Iris pigment epithelial cell (primary cell): ENCODE measurements at places on chromosomes 7 and 10.
A peak's percentile ranks its signal among the peaks of the same experiment; 100 is the strongest.

- DNase-seq = no peak
These were observed 175.5 kb downstream of the SUGCT start for GRCh38 chr7:40310258-40310657.

GRCh38 chr7:100600730-100601038, 1.5 kb upstream of the PCOLCE start:
- no peak for DNase-seq

- no peak for DNase-seq
These were observed 14.6 kb downstream of the PHTF2 start for GRCh38 chr7:77813180-77813579.

- DNase-seq = no peak
These were observed 765.9 kb downstream of the LRMDA start for GRCh38 chr10:76197293-76197692.

- peak; percentile 81 for DNase-seq
These were observed 91.9 kb upstream of the MBL2 start for GRCh38 chr10:52864201-52865106.

DNA sequence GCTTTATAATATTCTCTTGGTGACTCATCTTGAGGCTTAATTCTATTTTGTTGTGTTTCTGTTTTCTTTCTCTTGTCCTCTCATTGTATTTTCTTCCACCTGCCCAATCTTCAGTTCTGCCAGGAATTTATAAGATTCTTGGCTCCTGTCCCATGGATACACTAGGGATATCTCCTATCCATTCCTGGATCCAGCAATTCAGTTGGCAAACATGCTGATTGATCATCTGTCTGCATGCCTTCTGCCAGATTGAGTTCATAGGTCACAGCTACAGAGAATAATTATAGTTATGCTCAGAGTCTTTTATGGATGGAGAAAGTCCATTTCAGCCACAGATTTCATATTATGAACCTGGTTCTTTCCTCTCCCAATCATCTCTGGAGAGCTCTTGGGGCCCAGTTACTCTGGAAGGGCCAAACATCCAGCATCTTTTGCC, 140.4 kb upstream of the MAGI2 start:
- no peak for DNase-seq

GRCh38 chr10:31187607-31188210, 131.3 kb upstream of the ZEB1 start:
- DNase-seq = no peak

DNA sequence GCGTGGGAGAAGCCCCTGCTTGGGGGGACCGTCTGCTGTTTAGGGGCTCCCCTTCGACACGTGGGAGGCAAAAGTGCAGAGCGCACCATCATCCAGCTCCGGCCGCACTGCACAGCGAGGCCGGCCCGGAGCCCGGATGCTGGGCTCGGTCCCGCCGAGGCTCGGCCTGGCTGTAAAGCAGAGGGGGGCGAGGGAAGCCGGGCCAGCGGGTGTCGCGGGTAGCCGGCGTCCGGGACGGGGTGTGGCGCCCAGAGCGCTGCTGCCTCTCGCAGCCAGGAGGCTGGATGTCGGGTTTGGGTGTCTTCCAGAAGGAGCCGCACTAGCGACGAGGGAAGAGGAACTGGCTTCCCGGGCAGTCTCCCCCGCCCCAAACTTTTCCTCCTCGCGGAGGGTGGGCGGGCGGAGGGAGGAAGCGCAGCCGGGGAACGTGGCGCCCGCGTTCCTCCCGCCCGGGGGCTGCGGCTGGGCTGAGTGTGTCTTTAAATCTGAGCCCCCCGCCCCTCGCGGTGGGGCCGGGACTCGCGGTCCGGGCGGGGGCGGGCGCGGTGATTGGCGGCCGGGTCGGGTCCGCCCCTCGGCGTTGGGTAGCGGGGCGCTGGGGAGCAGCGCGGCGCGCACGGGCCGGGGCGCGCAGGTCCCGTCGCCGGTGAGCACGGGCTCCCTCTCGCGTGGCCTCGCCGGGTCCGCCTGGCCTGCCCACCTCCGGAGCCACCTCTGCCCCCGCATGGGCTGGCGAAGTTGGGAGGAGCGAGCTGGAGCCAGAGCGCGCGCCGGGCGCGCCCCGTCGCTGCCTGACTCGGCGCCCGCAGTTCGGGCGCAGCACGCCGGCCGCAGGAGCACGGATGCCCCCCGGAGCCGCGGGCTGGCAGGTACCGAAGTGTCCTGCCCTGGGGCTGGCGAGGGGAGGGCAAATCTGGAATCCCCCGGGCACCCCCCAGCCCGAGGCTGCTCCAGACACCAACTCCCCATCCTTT, at the start of gene PALD1:
PALD1 (plus strand) TSS at position 577 of the 974 bp plus-strand sequence. CDS start 47,185 bp downstream, outside the sequence.
- peak; percentile 19 for DNase-seq

DNA sequence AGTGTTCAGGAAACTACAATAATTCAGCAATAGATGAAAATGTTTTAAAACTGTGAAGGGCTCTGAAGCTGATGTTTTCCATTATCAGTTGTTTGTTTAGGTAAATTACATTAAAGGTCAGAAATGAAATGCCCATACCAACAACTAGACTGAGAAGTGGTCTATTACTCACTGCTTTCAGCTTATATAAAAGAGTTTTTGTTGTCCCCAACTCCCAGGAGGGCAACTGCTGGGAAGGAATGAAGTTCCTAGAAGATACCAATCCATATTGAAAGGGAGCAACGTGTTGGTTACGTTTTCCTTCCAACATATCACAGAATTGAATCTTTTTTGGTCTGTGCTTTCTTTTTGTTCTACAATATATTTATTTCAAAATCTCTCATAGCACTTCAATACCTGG, 330.6 kb upstream of the LRRN3 start:
- DNase-seq = no peak

DNA sequence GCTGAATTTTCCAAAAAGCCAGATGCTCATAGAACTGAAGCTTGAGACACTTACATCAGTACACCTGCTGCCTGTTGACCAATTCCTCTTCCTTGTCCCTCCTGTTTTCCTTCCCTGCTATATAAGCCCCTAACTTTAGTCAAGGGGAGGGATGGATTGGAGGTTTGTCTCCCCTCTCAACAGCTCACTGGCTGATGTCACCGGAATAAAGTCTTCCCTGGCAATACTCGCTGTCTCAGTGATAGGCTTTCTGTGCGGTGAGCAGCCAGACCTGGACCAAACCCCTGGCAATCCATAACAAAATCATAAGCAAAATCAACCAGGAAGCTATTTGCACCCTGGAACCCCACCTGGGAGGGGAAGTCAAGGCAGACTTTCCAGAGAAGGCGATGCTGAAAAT, 929 bp upstream of the IRF5 start:
- no peak for DNase-seq

DNA sequence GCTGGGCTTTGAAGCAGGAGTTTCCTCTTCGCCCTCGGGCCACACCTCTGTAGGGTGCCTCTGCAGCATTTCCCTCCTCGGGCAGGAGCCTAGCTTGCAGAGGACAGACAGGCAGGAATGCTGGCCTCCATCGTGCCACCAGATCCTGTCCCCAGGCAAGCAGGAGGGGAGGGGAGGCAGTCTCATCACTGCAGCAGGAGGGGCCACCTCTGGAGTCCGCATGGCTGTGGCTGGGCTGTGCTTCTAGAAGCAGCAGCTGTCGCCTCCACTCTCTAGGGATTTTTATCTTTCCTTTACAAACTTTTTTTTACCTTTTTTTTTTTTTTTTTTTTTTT, 181.4 kb downstream of the CUX1 start:
- no peak for DNase-seq

DNA sequence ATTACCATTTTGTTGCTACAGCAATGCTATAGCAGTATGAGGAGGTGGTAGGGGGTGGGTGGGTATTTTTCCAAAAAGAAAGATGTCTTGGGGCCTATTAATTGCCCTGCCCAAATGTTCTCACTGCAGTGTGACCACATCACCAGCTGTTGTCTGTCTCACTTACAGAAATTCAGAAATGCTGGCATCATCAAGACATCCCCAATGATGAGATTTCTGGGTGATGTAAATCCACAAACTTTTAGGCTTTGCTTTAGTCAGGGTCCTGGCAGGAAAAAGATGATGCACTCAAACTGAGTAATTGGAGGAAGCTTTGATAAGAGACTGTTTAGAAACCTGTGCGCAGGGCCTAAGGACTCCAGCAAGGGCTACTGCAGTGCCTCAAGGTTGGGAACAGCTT, 56.2 kb upstream of the OPN4 start:
- DNase-seq = no peak

DNA sequence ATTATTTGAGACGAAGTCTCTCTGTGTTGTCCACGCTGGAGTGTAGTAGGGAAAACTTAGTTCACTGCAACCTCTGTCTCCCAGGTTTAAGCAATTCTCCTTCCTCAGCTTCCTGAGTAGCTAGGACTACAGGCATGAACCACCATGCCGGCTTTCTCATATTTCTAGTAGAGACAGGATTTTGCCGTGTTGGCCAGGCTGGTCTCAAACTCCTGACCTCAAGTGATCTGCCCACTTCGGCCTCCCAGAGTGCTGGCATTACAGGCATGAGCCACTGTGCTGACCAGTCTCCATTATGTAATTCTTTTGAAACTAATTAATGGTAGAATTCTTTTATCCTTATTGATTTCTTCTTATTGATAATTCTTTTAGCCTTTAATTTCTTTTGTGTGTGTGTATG, 32.5 kb downstream of the PCLO start:
- no peak for DNase-seq

DNA sequence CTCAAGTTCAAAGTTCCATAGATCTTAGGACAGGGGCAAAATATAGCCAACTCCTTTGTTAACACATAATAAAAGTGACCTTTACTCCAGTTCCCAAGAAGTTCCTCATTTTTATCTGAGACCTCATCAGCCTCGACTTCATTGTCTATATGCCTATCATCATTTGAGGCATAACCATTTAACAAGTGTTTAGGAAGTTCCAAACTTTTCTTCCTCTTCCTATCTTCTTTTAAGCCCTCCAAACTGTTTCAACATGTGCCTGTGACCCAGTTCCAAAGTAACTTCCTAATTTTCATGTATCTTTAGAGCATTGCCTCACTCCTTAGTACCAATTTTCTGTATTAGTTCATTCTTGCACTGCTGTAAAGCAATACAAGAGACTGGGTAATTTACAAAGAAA, 569.1 kb downstream of the ANKRD7 start:
- no peak for DNase-seq

GRCh38 chr7:30932562-30932961, 20.9 kb downstream of the AQP1 start:
- no peak for DNase-seq

GRCh38 chr10:27642023-27642589, 103.5 kb downstream of the MKX start:
- DNase-seq = no peak

DNA sequence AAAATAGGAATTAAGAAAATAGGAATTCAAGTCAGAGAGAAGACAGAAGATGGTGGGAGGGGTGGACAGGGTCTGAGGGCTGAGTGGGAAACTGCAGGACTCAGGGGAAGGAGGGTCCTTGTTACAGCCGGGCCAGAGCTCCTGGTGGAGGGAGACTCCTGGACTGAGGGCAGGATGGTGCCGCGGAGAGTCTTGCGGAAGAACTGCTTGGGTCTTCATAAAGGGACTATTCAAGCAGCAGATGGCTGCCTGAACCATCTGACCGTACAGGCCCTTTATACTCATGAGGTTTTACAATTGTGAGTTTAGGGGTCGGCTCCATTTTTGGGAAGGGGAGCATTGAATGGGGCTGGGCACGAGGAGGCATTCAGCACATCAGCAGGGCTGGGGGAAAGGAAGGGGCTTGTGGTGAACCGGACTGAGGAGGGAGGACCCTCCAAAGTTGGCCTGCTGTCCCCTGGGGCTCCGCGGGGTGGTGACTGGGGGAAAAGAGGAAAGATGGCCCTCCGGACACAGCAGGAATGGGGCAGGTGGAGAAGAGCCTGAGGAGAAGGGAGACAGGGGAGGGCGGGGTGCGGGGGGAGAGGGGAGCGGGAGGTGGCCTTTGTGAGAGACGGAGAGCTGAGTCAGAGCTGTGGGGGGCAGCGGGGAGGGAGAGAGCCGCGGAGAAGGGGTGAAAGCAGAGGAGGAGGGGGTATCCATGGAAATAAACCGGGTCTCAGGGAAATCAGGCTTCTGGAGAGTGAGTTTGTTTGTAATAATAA, 1.5 kb downstream of the FAM131B start:
- no peak for DNase-seq

GRCh38 chr10:89029181-89029580, 38.6 kb downstream of the FAS start:
- no peak for DNase-seq

GRCh38 chr7:92723205-92723604, 113.2 kb downstream of the CDK6 start:
- peak; percentile 59 for DNase-seq

- no peak for DNase-seq
These were observed 44.6 kb downstream of the SLIT1 start for GRCh38 chr10:97140902-97141745.

DNA sequence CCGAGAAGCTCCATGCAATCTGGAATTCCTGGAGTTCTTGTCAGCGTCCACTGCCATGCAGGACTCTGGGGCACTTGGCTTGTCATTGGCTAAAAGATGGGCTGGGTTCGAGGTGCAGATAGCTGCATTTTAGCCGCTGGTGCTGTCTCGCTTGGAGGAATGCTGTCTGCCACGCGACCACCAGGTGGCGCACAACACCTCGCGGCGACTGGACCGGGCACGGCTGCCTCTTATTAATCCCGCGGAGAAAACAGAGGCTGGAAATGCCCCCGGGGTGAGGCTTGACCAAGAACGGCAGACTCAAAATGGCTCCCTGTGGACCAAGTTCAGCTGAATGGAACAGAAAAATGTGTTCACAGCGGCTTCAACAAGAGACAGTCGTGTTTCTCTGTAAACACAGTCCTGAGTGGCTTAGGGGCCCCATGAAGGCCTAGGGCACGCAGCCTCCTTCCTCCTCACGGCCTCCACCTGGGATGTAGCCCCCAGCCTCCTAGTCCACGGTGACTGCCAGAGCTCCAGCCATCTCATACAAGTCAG, 46.2 kb downstream of the AOC1 start:
- peak; percentile 50 for DNase-seq

- peak; percentile 98 for DNase-seq
These were observed 72.6 kb downstream of the PFKFB3 start for GRCh38 chr10:6275022-6275997.

GRCh38 chr7:98760201-98760651, 109.6 kb downstream of the TMEM130 start:
- no peak for DNase-seq

- peak; percentile 15 for DNase-seq
These were observed 156.8 kb upstream of the MAGI2 start for GRCh38 chr7:79610313-79610712.

DNA sequence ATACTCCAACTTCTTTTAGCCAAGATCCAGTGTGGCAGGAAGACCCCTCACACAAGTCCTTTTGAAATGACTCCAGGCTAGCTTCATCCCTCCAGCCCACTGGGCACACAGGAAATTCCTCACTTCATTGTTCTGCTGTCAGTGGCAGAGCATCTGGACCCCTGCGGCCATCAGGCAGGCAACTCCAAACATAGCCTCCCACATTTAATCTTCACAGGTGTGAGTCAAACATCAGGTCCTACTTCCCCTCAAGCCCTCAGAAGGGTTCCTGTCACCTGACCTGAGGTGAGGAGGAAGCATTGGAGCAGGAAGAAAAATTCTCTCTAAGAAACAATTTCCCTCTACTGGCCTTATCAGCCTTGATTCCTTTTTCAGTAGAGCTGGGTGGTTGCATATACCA, 51.1 kb upstream of the C1GALT1 start:
- DNase-seq = no peak
